ENCODE measurements at places on chromosomes 7 and 10.

DNA sequence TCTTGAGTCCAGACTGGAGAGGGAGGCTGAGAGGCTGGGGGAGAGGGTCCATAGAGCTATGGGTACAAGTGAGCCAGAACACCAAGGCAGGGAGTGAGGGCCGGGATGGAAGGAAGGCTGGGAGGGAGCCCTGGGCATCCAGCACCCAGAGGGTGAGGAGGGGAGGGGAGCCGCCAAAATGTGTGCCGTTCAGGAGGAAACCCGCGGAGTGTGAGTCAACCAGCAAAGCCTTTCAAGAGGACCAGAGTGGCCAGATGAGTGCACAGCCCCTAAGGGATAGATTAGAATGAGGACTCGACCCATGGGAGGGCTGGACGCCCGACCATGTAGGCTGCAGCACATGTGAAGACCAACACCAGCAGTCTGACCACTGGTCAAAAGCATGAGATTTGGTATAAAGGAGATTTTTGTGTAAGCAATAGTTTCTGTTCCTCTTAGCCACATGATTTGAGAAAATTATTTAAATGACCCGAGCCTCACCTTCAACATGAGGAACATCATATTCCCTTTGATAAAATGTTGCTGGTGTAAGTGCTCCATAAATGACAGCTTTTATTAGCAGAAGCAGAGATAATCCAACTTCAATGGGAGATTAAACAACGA lies 179.7 kb upstream of the GRB10 start:
- no peak for DNase-seq

GRCh38 chr10:30701451-30702173 lies 72.1 kb upstream of the LYZL2 start:
- DNase-seq: peak; percentile 41

DNA sequence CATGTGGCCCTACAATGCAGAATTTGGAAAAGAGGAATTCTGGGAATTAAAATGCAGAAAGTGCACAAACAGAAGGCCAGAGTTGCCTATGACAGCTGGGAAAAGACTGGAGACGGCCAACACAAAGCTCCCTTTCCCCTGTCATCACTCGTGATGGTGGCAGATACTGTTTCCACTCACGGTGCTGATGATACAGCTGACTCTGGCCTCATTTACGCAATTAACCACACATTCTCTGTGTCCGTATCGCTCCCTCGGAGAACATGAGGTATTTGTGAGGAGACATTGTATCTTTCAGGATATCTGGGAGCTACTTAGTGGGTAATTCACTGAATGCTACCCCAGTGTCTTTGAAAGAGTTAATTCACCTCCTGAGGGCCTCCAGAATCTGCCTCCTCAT lies 172.8 kb downstream of the TAX1BP1 start:
- no peak for DNase-seq

- no peak for DNase-seq
Observed at GRCh38 chr10:79112881-79113431, 44.2 kb downstream of the ZMIZ1 start.

GRCh38 chr7:158812684-158813083 lies 16.6 kb downstream of the ESYT2 start:
- peak; percentile 43 for DNase-seq

GRCh38 chr7:39392151-39392550 lies 174.1 kb upstream of the YAE1 start:
- no peak for DNase-seq

- no peak for DNase-seq
Observed at GRCh38 chr10:71462062-71462935, 65.6 kb downstream of the CDH23 start.

GRCh38 chr10:7541137-7542087 lies 125.4 kb downstream of the ITIH5 start:
- no peak for DNase-seq

GRCh38 chr7:137669706-137670105 lies 177.1 kb downstream of the DGKI start:
- DNase-seq: no peak

- DNase-seq: no peak
Observed at GRCh38 chr10:17673471-17674061, 29.6 kb downstream of the STAM start.

DNA sequence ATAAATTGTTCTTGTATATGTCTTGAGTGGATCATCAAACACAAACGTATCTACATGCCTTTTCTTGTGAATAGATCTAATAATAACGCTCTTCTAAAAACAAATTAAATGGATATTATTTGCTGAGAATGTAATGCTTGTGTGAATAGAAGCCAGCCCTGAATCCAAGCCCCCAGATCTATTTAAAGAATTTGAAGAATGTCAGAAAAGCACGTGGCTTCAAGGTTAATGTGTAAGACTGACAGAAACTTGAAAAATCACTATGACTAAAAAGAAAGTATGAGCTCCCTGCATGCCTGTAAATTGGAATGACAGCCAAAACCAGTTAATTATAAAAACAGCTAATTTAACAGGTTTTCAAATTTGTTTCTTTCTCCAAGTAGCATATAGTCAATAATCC lies 43.2 kb upstream of the ATRNL1 start:
- DNase-seq: no peak

Data from stimulated activated CD8-positive, alpha-beta memory T cell treated with anti-CD3 and anti-CD28 coated beads, Interleukin-2, amount 100 ng/mL, for 1 hour (primary cell).